Renal pelvis (tissue), 12 donors: ENCODE measurements at places on chromosomes 2 and 18.

DNA sequence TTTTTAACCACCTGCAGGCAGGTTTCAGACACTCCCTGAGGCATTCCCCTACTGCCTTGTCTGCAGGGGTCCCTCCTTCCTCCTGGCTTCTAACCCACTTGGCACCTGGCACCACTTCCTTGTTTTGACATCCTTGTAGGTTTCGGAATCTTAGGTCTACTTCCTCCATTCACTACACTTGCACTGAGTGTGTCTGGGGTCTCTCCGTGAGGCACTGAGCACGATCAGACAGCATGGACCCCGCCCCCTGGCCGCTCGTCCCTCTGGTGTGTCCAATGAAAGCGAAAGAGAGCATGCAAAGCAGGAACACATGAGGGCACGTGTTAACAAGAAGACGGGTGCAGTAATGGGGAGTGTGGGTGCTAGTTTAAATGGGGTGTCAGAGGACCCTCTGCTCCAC is 63.8 kb downstream of the HAUS1 start:
- DNase-seq = no peak

GRCh38 chr2:195686564-195686963 is 29.5 kb downstream of the SLC39A10 start:
- DNase-seq = no peak

DNA sequence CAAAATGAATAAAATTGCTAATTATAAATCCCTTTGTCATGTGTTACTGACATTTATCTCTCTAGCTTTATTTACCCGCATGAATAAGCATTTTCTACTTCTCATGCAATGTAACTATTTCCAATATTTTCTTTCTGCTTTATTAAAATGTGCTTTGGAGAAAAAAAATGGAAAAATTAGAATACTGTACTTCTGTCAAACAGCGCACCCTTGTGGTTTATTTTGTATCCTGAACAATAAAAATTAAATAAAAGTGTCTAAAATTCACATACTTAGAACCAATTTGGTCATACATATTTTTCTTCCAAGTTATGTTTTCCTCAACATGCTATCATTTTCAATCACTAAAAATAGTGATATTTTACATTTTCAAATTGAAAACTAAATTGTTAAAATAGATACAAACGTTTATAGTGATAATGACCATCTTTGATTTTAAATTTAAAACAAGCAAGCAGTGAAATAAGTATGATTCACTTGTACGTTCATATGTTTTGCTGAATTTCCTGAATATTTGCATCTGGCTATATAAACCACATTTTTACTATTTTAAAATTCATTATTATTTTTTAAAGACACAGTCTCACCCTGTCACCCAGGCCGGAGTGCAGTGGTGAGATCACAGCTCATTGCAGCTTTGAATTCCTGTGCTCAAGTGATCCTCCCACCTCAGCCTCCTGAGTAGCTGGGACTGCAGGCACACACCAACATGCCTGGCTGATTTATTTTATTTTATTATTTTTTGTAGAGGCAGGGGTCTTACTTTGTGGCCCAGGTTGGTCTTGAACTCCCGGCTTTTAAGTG is 95.9 kb upstream of the GRB14 start:
- peak; percentile 33 for DNase-seq

DNA sequence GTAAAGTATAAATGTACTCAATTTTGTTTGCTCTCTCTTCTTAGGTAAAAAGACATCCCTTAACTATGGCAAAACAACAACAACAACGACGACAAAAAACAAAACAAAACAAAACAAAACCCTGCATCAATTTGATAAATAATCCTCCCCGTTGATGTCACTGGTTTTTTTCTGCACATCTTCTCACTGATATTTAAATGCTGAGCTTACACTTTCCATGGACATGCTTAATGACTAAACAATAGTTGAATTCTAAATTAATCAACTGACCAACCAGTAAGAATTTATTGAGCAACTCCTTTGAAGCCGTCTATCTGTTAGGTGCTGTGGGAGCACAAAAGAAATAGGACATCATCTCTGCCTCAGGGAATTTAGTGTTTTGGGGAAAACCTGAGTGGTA is 20.2 kb upstream of the POLE4 start:
- no peak for DNase-seq

GRCh38 chr2:73408198-73408597 is 22.6 kb downstream of the ALMS1 start:
- no peak for DNase-seq

- DNase-seq = no peak
These were observed 95.9 kb downstream of the EPB41L5 start for GRCh38 chr2:120108749-120109148.

GRCh38 chr2:59150217-59150849 is 909.2 kb upstream of the FANCL start:
- no peak for DNase-seq

- no peak for DNase-seq
These were observed 1.3 kb upstream of the ANKRD12 start for GRCh38 chr18:9135081-9135911.
